T-helper 17 cell (primary cell): ENCODE measurements at places on chromosomes 6 and 20.

GRCh38 chr20:46811224-46812084 is 83.2 kb upstream of the EYA2 start:
- DNase-seq: no peak

- DNase-seq: no peak
These were observed 34.6 kb upstream of the ADGRF1 start for GRCh38 chr6:47076422-47077344.

GRCh38 chr20:37987602-37988290 is 45.5 kb downstream of the TTI1 start:
- DNase-seq: no peak

GRCh38 chr6:47788498-47788884 is 6.7 kb downstream of the OPN5 start:
- DNase-seq: no peak

DNA sequence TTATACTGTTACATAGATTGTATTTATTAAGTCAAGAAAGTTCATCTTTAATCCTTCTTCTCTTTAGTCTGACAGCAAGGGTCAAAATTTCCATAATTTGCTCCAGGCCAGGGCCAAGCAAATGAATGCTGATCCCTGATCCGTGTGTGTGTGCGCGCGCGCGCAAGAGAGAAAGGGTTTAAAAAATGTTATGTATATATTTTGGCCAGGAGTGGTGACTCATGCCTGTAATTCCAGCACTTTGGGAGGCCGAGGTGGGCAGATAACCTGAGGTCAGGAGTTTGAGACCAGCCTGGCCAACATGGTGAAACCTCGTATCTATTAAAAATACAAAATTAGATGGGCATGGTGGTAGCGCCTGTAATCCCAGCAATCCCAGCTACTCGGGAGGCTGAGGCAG is 61.7 kb downstream of the GTF2H5 start:
- DNase-seq: no peak

- no peak for DNase-seq
These were observed 527 bp downstream of the FBXO30 start for GRCh38 chr6:145814035-145814500.

- no peak for DNase-seq
These were observed 30.4 kb downstream of the PSMB1 start for GRCh38 chr6:170522565-170523183.

DNA sequence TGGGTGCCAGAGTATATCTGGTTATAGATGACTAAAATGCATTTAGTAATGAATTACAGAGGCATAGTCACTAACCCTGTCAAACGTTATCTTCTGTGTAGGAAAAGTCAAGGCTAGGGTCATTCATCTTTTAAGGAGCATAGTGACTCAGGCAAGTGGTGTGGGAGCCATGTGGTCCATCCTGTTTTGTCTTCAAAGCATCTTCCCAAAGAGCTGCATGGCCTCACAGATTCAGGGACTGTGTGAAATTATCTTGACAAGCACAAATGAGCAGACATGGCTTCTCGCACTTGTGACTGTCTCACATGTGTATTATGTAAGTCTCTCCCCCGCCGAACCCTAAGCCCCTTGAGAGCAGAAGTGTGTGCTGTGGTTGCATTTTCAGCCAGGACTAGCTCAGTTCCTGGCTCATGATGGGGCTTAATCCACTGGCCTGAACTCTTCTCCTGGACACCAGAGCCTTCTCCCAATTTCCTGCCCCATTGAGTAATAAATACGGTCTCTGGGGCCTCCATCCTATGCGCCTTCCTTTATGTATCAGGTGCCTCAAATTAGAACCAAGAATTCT is 769.1 kb downstream of the QKI start:
- DNase-seq: no peak

DNA sequence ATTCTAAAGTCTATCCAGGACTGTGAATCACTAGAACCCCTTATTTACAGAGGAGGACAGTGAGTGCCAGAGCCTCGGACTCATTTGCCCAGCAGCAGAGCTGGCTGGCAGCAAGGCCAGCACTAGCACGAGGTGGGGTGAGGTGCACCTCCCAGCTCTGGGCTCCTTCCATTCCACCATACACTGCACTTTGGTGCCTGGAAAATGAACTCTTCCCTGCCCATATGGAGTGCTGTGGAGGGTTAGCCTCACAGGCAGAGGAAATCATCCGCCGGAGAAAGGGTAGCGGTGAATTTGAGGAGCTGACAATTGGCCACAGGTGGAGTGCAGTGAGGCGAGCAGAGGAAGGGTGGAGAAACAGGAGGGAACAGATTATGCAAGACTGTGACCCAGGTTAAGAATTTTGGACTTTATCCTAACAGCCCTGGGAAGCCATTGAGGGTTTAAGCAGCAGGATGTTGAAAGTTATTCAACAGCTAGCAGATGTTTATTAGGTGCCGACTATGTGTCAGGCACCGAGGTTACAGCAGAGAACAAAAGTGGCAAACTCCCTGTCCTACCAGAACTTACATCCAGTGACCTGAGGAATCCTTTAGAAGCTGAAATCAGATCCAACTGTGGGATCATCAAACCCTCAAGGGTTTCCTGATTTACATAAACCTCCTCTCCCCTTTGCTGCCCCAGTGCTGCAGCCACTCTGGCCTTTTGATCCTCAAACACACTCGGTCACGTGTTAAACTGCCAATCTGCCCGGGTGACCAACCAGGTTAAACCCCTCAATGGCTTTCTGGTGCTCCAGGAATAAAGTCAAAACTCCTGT is 6.2 kb downstream of the TRIM26 start:
- DNase-seq: no peak

DNA sequence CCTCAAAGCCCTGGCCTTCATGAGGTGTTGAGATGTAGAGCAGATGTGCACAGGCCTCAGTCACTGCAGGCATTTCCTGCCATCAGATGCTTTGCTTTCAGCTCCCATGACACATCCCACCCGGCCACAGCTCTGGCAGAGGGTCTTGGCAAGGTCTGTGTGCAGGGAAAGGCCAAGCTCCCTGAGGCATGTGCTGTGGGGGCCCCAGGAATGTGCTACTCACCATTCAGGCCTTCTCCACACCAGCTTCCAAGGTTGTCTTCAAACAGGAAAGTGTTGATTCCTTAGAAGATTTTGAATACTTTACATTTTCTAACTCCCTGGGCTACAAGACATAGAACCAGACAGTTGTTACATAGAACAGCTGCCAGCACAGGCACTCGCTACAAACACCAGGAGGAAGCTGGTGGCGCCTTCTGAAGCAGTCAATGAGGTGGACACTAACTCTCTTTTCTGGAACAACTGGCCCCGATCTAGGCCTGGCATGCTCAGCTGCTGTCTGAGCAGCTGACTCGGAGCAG is 27.8 kb downstream of the CASS4 start:
- no peak for DNase-seq

DNA sequence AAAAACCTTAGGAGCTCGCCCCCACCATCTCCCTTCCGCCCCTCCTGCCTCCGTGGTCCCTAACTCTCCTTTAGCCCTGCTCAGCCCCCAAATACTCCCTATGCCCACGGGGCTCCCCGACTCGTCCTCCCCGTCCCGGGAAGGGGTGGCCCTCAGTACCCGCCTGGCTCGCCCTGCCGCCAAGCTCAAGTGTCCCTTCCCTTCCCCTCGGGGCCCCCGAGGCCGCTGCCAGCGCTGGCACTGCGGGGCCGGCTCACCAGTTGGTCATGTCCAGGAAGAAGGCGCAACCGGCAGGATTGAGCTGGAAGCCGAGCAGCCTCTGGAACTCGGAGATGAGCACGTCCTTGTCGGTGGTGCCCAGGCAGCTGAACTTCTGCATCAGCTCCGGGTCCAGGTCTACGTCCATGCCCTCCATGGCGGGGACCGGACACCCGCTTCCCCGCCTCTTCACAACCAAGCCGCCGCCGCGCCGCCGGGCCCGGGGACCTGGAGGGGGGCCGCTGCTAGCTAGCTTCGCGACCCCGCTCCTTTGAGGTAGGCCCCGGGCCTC is 303 bp downstream of the ILRUN start:
- peak; percentile 13 for DNase-seq

GRCh38 chr6:88983532-88983931 is 20.1 kb upstream of the RNGTT start:
- DNase-seq: no peak

DNA sequence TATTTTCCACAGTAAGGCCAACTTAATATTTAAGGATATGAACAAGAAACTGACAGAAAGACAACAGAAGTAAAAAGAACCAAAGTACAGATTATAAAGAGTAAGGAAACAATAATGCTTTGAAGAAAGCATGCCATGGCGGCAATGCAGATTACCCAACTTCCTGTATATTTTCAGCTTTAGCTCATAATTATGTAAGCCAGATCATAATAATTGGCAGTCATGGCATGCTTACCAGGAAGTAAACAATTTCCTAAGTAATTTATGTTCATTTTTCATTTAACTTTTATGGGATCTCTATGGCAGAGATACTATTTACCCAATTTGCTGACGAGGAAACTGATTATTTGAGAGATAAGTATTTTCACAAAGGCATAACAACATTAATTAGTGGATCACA is 988.7 kb downstream of the HACE1 start:
- no peak for DNase-seq

DNA sequence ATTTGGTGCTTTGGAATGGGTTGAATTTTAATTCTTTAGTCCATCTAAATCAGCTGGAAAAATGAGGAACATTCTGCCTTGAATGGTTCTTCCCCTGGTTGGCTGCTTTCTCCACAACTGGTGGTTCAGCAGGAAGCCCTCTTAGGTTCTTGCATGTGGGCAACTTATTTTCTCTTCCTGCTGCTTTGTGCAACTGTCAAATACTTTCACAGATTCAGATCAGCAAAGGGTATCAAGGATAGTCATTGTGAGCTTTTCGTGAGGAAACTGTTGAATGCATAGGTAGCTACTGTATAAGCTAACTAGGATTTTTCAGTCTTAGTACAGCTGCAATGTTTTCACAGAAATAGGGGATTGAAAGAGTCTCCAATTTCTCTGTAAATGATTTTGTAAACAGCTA is 72.9 kb upstream of the MRAP2 start:
- DNase-seq: no peak

GRCh38 chr6:126716826-126717509 is 377.1 kb downstream of the CENPW start:
- no peak for DNase-seq

- no peak for DNase-seq
These were observed 40.0 kb downstream of the REPS1 start for GRCh38 chr6:138948004-138948403.

- DNase-seq: no peak
These were observed 14.3 kb upstream of the EPM2A start for GRCh38 chr6:145749632-145750031.
